ENCODE measurements at places on chromosomes 5 and 9.

- no peak overlapping the region for H3K4me3 ChIP-seq
- H3K36me3 ChIP-seq, result no peaks in the 10 kb centered on the region
- H3K27me3 ChIP-seq, result no peaks in the 10 kb centered on the region
- H3K4me1 ChIP-seq, result peaks cover 4% of the 10 kb centered on the region
- no peak for DNase-seq
- H3K27ac ChIP-seq, result no peak overlapping the region
Observed at GRCh38 chr5:113524927-113525326, 11.4 kb downstream of the YTHDC2 start.

GRCh38 chr5:72443883-72444282 lies 63.3 kb downstream of the ZNF366 start:
- no peaks in the 10 kb centered on the region for H3K36me3 ChIP-seq
- no peaks in the 10 kb centered on the region for H3K27me3 ChIP-seq
- no peak overlapping the region for H3K27ac ChIP-seq
- no peak overlapping the region for H3K4me3 ChIP-seq

DNA sequence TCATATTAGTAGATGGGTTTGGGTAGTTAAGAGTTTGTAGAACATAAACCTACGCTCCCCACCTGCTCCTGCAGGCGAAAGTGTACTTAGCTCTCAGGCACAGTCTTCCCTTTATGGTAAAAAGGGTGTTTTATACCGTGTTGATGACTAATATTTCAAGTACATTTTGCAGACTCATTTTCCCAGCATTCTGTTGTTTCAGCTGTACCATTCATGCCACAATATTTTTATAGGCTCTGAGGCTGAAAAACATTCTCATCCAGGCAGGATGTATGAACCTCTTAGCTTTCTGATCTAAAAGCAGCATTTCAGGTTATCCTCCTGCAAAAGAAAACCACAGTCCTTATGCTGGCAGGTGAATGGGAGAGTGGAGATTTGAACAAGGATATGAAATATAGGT lies 231.4 kb downstream of the NR2F1-AS1 start:
- H3K27ac ChIP-seq, result no peak overlapping the region
- no peak overlapping the region for H3K4me3 ChIP-seq
- no peaks in the 10 kb centered on the region for H3K4me1 ChIP-seq
- no peaks in the 10 kb centered on the region for H3K36me3 ChIP-seq
- H3K27me3 ChIP-seq, result no peaks in the 10 kb centered on the region

DNA sequence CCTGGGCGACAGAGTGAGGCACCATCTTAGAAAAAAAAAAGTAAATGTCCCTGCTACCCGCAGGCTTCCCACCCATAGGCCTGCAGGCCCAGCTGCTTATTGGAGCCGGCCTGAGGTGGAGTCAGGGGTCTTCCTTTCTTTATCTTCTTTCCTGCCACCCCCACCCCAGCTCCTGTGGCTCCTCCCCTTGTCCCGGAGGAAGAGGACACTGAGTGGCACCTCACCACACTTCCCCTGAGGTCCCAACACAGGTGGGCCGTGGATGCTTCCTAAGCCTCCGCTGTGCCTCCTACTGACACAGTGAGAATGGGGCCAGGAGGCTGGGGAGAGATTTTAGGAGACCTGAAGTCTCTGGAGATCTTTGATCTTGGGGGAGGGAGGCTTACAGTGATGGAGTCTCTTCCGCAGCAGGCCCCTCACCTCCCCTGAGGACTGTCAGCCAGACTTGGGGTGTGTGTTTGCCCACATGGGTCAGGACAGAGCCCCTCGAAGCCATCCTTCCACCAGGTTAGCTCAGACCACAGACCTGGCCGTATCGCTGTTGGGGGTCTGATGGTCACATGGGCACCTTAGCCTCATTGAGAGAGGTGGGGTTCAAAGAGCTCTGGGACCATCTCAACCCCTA lies 135.4 kb upstream of the IER5L start:
- no peak overlapping the region for H3K27ac ChIP-seq
- H3K36me3 ChIP-seq, result no peaks in the 10 kb centered on the region
- no peak for DNase-seq

- H3K27ac ChIP-seq, result no peak overlapping the region
- no peak for DNase-seq
- no peaks in the 10 kb centered on the region for H3K36me3 ChIP-seq
Observed at GRCh38 chr5:142079306-142079721, 29.3 kb upstream of the NDFIP1 start.

DNA sequence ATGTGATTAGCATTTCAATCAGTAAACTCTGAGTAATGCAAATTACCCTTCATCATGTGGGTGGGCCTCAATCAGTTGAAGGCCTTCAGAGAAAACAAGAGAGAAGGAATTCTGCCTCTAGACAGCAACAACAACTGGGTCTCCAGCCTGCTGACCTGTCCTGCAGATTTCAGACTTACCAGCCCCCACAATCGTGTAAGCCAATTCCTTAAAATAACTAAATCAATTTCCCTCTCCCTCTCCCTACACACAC lies 41.7 kb upstream of the FBXW11 start:
- no peak overlapping the region for H3K27ac ChIP-seq
- no peak for DNase-seq
- H3K36me3 ChIP-seq, result peaks cover 91% of the 10 kb centered on the region
- H3K27me3 ChIP-seq, result no peaks in the 10 kb centered on the region
- no peak overlapping the region for H3K4me3 ChIP-seq

Data from effector memory CD4-positive, alpha-beta T cell (primary cell).